A549 treated with CORT108297 at 1 μM for 4 hours (cell line): ENCODE measurements at places on chromosomes 2 and 18. TPM values are rescaled to one million over a fixed set of nuclear protein-coding genes. Genes with fewer than 3 reads are reported as not detected.

The TMEM185B gene
- 45.8 to 53.7 TPM (median 50.1 TPM) in 5 replicates for total RNA-seq

The CIB4 gene
- total RNA-seq: 0.16 to 0.34 TPM in 2 of 5 replicates, not detected in the others

The UGT1A7 gene
- 3.9 to 6.3 TPM (median 4.3 TPM) in 5 replicates for total RNA-seq

The PRKCE gene
- 7.7 to 10.5 TPM (median 9.2 TPM) in 5 replicates for total RNA-seq

The PAX3 gene
- total RNA-seq: not detected in 5 replicates

The TCF23 gene
- not detected in 5 replicates for total RNA-seq

The SPP2 gene
- not detected in 5 replicates for total RNA-seq

The TLX2 gene
- 0.16 to 0.44 TPM (median 0.27 TPM) in 5 replicates for total RNA-seq

The IAH1 gene
- total RNA-seq: 84.1 to 104 TPM (median 97.2 TPM) in 5 replicates

The TMEM37 gene
- 1.1 to 2.1 TPM (median 1.8 TPM) in 5 replicates for total RNA-seq

The UCN gene
- total RNA-seq: 0.48 to 2.5 TPM (median 1.6 TPM) in 5 replicates

The DSG1 gene
- total RNA-seq: not detected in 5 replicates

The DQX1 gene
- total RNA-seq: 0.06 to 0.16 TPM (median 0.12 TPM) in 5 replicates

The ERFE gene
- total RNA-seq: 5.1 to 10.4 TPM (median 7.6 TPM) in 5 replicates

The SLC5A7 gene
- total RNA-seq: not detected in 5 replicates

The STARD6 gene
- 0.15 TPM in 1 of 5 replicates, not detected in the others for total RNA-seq

The NTSR2 gene
- 0.07 to 0.13 TPM in 2 of 5 replicates, not detected in the others for total RNA-seq

The GULP1 gene
- total RNA-seq: 31.7 to 47.3 TPM (median 38.4 TPM) in 5 replicates

The ZNF396 gene
- total RNA-seq: 0.52 to 0.90 TPM (median 0.72 TPM) in 5 replicates

The SLC9A4 gene
- total RNA-seq: not detected in 5 replicates

The MAP3K19 gene
- not detected in 5 replicates for total RNA-seq

The RAPGEF4 gene
- 0.14 to 0.54 TPM (median 0.20 TPM) in 5 replicates for total RNA-seq

The CFC1 gene
- not detected in 5 replicates for total RNA-seq

The DPYSL5 gene
- total RNA-seq: 3.8 to 6.8 TPM (median 5.0 TPM) in 5 replicates

The ASB18 gene
- not detected in 5 replicates for total RNA-seq

The KYNU gene
- 280 to 361 TPM (median 296 TPM) in 5 replicates for total RNA-seq

The EFHD1 gene
- total RNA-seq: 1.9 to 2.9 TPM (median 2.5 TPM) in 5 replicates

The B3GNT2 gene
- total RNA-seq: 19.5 to 33.8 TPM (median 27.1 TPM) in 5 replicates

The YES1 gene
- total RNA-seq: 17.4 to 28.7 TPM (median 22.0 TPM) in 5 replicates
